Esophagus squamous epithelium (tissue), 5 donors: ENCODE measurements at places on chromosomes 11 and 22. TPM values are rescaled to one million over a fixed set of nuclear protein-coding genes. Genes with fewer than 3 reads are reported as not detected.

GRCh38 chr11:17604915-17605233 lies 57.8 kb downstream of the OTOG start:
- DNase-seq, result no peak

ANGPTL5 gene
- 0.38 TPM for total RNA-seq

GRIK4 gene
- 0.19 TPM for total RNA-seq

- no peak for DNase-seq
Measured at GRCh38 chr11:74577181-74577580, 15.2 kb upstream of the POLD3 start.

GRCh38 chr11:62958547-62959421 lies 26.0 kb downstream of the SLC22A6 start:
- no peak for DNase-seq
